ENCODE measurements at places on chromosomes 4 and X.

- no peak for DNase-seq
Measured at GRCh38 chr4:73715659-73716058, 24.7 kb upstream of the CXCL8 start.

- DNase-seq = no peak
Measured at GRCh38 chr4:107896158-107896645, 35.1 kb upstream of the CYP2U1 start.

DNA sequence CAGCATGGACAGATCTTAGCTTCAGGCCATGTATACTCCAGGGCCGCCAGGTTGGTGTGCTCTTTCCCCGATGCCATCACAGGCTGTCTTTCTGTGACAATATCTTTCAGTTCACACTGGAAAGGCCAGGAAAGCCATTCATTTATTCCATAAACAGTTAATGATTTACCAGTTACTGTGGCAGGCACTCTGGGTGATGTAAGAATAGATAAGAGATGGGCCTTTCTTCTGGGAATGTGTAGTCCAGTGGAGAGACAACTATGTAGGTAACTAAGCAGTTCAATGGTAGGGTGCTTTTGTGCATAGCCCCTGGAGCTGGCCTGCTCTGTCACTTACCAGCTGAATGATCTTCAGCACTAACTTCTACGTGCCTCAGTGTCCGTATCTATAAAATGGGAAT is 46.3 kb upstream of the LEF1 start:
- DNase-seq = no peak

DNA sequence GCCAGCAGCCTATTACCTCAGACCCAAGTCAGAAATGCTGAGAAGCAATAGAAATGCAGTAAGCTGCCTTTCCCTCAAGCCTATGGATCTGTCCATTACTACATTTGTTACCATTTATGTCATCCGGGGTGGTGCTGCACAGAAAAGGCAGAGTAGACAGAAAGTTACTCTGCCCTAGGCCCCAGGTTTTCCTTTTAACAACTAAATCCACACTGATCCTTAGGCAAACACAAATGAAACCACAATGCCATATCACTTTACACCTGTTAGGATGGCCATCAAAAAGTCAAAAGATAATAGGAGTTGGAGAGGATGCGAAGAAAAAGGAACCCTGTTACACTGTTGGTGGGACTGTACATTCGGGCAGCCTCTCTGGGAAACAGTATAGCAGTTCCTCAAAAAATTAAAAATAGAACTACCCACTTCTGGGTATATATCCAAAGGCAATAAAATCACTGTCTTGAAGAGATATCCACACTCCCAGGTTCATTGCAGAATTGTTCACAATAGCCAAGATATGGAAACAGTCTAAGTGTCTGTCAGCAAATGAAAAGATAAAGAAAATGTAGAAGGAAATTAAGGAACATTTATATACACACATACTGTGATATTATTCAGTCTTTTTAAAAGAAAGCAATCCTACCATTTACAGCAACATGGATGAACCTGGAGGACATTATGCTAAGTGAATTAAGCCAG is 186.3 kb downstream of the NWD2 start:
- DNase-seq = no peak

DNA sequence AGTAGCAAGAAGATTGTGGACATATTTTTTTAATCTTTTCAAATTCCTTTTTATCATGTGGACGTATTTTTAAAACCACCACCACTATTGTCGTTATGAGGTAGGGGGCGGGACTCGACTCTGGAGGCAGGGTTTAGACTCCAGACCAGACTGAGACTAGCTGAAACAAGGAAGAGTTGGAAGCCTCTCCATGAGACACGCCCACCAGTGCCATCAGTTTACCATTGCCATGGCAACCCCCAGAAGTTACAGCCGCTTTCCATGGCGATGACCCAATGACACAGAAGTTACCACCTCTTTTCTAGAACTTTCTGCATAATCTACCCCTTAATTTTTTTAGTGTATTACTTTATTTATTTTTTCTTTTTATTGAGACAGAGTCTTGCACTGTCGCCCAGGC is 8.7 kb downstream of the MRFAP1 start:
- DNase-seq = no peak

DNA sequence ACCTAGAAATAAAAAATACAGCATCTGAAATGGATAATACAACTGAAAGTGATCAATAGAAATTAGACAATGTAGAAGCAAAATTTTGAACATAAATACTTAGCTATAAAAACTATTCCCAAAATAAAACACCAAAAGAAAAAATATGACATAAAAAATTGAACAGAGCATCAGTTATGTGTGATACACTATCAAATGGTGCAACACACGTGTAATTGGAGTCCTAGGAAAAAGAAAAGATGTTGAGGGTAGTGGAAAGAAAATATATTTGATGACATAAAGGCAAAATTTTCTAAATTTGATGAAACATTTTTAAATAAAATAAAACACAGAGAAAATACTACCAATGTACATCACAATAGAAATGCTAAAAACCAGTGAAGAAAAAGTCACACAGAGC is 63.1 kb downstream of the NPY2R start:
- DNase-seq = no peak

- DNase-seq = no peak
Measured at GRCh38 chr4:47913330-47913729, 1.1 kb downstream of the NFXL1 start.

DNA sequence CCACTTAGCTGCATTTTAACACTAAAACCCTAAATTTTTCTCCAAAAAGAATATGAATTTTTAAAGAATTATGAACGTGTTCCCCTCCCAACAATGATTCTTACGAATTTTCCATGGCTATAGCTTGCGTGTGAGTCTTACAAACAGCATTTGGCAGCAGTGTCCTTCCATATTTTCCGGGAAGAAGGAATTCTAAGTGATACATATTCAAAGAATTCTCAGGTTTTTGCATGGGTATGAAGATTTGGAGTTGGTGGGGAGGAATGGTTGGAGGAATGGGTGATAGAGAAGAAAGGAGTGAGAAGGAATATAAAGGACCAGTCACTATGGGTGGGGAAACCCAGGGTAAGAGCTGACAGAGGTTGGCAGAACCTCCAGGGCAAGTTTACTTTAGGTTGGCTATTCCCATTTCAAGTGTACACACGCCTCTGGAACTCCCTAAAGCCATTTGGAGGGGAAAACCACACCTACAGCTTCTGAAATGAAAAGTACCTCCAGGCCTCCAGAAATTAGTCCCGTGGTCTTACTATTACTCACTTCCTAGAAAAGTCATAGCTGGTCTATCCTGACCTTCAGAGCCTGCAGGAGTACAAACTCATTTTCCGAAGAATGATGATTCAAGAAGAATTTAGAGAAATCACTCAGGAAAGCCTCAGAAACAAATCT is 420.8 kb upstream of the DIPK2B start:
- DNase-seq = no peak

GRCh38 chr4:65089666-65090065 is 580.6 kb downstream of the EPHA5 start:
- DNase-seq = no peak

- DNase-seq = no peak
Measured at GRCh38 chr4:117137145-117137544, 51.8 kb upstream of the TRAM1L1 start.

- no peak for DNase-seq
Measured at GRCh38 chrX:8233091-8233490, 62.0 kb upstream of the VCX2 start.

DNA sequence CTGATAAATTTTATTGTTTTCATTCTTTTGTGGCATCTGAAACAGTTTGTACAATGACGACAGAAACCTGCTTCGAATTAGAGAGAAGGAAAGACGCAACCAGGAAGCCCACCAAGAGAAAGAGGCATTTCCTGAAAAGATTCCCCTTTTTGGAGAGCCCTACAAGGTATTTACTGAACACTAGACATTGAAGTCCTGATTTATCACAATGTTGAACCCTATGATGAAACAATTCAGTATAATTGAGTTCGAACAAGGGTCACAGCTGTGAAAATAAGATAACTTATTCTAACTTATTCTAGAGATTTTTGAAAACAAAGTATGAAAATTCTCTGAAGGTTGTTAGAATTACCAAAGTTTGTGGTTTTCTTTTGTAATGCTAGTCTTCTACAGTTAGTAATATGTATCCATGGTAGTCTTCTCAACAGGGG is 111.3 kb downstream of the AFF1 start:
- DNase-seq = no peak

DNA sequence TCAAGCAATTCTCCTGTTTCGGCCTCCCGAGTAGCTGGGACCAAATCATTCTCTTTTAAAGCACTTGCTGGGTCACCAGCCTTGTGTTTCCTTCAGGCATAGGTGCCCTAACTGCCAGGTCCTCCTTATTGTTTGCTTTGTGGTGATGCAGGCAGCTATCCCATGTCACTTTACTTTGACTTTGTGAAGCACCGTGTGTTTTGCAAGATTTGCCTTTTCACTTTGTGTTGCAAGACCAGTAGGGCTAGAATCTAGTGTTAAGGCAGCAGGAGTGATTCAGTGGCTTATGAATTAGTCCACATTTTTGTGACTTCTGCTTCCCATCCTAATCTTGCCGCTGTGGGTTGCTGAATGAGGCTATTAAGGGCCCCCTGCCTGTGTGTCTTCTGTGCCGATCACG is 20.2 kb downstream of the SYAP1 start:
- DNase-seq = no peak

DNA sequence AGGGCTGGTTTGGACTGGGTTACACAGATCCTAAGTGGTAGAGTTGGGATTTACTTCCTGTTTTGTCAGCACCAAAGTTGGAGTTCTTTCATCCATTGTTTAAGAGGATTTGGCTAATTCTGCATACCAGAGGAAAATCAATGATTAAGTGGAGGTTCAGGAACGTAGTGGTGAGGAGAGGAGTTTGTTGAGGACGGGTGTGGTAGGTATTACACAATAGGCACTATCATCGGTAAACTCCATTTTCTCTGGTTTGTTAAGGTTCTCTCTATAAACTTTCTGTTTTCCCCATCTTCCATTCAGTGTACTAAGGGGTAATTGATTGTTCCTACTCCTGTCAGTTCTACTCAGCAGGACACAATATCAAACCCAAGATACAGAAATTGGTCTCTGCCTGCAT is 107.5 kb upstream of the VCX2 start:
- no peak for DNase-seq

- no peak for DNase-seq
Measured at GRCh38 chr4:141652161-141652778, 15.9 kb downstream of the IL15 start.

All from glutamatergic neuron (in vitro differentiated cells).